Ascending aorta (tissue), 2 donors: ENCODE measurements at places on chromosomes 11 and 22.

DNA sequence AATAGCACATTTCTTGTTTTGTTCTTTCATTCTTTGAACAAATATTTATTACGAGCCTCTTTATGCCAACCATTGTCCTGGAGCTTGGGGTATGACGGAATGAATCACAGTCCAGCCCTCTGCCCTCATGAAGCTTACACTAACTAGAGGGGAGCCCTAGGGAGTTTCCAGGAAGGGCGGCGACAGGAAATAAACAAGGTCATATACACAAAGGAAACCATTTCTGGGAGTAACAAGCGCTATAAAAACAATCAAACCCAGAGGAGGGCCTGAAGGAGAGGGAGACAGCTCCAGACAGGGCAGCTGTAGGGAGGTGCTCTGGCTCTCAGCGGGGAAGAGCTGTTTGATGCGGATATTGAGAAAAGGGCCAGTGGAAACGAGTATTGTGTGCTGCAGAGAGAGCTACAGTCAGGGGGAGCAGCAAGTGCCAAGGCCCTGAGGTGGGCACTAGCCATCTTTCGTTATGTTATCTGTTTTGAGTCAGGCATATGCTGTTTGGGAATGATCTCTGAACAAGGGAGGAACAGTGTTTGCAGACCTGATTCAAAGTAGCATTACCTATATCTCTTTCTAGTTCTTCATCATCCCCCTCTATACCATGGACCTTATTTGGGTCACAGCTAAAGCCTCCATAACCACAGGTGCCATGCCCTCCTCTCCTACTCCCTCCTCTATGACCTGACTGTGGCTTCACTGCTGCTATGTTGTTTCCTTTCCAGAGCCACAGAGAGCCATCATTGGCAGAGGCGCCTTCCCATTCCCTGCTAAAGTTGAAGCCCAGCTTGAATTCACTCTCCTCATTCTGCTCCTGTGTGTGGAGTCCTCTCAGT lies 15.3 kb upstream of the ZBTB16 start:
- H3K4me1 ChIP-seq, result peaks cover 12% of the 10 kb centered on the region
- no peak overlapping the region for H3K4me3 ChIP-seq
- H3K27me3 ChIP-seq, result no peaks in the 10 kb centered on the region
- DNase-seq, result no peak
- H3K36me3 ChIP-seq, result no peaks in the 10 kb centered on the region

DNA sequence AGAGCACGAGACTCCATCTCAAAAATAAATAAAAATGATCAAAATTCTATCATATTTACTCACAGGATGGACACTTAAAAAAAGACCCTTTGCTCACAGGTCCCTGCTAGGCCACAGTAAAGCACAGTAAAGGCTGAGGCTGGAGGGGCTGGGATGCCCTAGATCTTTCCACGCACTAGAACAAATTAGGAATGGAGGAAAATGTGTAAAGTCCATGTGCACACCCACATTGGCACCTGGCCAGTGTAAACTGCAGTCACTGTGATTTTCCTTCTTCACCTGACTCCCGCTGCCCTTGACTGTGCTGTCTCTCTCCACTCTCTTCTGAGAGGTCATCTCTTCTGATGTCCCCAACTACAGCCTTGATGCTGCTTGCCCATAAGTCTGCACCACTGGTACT lies 195.5 kb downstream of the EFCAB6 start:
- H3K27me3 ChIP-seq, result no peaks in the 10 kb centered on the region
- no peak for DNase-seq
- no peak overlapping the region for H3K27ac ChIP-seq
- no peak overlapping the region for H3K4me3 ChIP-seq
- H3K36me3 ChIP-seq, result no peaks in the 10 kb centered on the region

DNA sequence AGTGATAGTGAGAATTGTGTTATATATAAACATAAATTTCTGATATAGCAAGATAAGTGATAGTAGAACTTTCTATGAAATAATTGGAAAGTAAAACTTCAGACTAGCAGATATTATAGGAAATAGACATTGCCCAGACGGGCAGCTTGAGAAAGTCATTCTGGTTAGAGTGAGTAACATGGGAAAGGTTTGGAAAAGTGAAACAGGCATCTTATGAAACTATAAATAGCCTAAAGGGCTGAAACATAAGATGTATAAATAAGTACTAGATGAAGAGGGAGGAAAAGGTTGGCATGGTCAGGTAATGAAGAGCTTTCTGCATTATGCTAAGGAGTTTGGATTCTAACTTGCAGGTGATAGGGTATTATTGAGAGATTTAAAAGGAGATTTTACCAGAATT lies 101.3 kb downstream of the DYNC2H1 start:
- no peak overlapping the region for H3K27ac ChIP-seq
- no peak for DNase-seq
- no peak overlapping the region for H3K4me3 ChIP-seq
- no peaks in the 10 kb centered on the region for H3K27me3 ChIP-seq
- H3K36me3 ChIP-seq, result peaks cover under 1% of the 10 kb centered on the region

DNA sequence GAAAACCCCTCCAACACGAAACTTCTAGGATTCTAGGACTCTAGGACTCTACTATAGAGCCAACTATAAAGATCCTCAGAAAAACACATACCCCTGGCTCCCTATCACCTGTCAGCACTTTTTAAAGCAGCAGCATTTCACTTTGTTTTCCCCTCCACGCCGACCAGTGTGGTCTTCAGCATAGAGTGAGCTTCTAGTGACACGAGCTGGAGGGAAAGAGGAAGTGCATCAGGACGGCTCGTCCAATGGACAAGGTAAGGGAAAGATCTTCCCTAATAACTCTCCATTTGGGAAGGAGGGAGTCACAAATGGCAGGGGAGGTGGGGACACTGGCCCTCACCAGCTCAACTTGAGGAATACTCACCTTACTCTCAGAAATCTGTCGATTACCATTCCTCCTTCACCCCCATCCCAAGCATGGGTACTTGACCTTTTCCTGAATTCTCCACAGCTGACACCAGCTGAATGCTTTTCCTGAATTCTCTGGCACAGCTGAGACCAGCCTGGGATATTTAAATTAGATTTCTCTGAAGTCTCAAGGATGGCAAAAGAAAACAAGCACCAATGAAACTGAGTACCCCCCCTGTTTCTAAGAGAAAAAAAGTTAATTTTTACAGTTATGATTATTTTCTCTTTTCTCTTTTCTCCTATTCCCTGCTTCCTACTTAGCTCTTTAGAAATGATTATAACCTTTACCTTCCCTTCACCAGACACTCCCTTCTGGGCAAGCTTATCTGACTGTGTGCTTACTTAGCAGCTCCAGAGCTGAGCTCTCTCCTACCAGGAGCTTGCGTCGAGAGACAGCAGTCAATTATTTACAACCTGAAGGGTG lies 33.3 kb upstream of the NNMT start:
- H3K36me3 ChIP-seq, result no peaks in the 10 kb centered on the region
- no peaks in the 10 kb centered on the region for H3K27me3 ChIP-seq
- peaks cover 14% of the 10 kb centered on the region for H3K4me1 ChIP-seq
- no peak overlapping the region for H3K27ac ChIP-seq

- DNase-seq, result no peak
- no peaks in the 10 kb centered on the region for H3K27me3 ChIP-seq
- no peaks in the 10 kb centered on the region for H3K36me3 ChIP-seq
- H3K4me1 ChIP-seq, result no peaks in the 10 kb centered on the region
Observed at GRCh38 chr22:20615533-20616450, 108.4 kb downstream of the MED15 start.

- no peaks in the 10 kb centered on the region for H3K27me3 ChIP-seq
- no peak overlapping the region for H3K27ac ChIP-seq
- no peak for DNase-seq
- H3K4me1 ChIP-seq, result no peaks in the 10 kb centered on the region
- no peak overlapping the region for H3K4me3 ChIP-seq
- peaks cover 100% of the 10 kb centered on the region for H3K36me3 ChIP-seq
Observed at GRCh38 chr22:19466848-19467752, 11.9 kb downstream of the UFD1 start.

DNA sequence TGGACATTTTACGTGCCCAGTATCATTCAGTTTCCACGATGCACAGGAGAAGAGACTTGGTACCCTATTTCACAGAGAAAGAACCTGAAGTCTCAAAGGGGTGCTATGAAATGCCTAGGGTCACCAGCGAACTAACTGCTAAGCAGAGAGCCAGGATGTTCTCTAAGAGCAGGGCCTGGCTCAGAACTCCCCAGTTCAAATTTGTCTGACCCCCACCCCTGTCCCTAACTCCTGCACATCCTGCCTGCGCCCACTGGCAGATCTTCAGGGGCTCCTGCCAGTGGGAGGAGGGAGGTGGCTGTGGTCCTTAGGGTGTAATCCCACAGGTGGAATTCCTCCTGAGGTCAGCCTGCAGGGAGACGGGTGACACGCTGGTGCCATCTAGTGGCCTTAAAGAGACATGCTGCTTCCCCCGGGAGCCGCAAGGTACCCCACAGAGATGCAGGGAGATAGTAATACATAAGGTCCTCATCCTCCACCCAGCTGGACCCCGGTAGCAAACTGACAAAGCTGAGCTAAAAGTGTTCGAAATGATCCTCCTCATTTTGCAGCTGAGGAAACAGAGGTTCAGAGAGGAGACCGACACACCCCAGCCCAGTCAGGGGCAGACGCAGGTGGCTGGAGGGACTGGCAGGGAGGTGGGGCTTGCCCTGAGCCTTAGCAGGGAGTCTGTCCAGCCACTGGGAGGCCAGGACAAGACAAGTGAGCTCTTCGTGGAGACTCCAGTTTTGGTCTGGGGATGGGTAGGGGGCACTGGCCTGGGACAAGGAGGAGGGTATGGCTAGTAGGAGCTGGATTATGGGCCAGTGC lies 34.1 kb downstream of the MB start:
- H3K4me3 ChIP-seq, result no peak overlapping the region
- no peaks in the 10 kb centered on the region for H3K36me3 ChIP-seq
- DNase-seq, result no peak
- H3K27me3 ChIP-seq, result no peaks in the 10 kb centered on the region

DNA sequence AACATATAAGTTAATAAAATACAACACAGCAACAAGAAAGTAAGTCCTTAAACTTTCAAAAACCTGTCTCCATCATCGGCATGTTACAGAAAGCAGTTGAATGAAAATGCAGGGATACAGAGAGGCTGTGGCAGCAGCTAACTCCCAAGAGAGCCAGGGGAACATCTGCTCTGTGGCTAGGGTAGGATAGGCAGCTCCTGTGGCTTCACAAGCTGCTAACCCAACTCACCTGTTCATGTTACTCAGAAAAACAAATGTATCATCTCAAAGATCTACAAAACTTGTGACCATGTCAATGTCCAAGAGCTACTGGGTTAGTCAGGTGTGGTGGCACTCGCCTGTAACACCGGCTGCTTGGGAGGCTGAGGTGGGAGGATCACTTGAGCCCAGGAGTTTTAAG lies 15.2 kb upstream of the PLAAT3 start:
- DNase-seq, result no peak
- no peaks in the 10 kb centered on the region for H3K27me3 ChIP-seq
- H3K4me3 ChIP-seq, result no peak overlapping the region
- no peaks in the 10 kb centered on the region for H3K4me1 ChIP-seq

GRCh38 chr11:96178049-96178886 lies 164.7 kb downstream of the MAML2 start:
- no peak for DNase-seq
- H3K36me3 ChIP-seq, result no peaks in the 10 kb centered on the region
- H3K27me3 ChIP-seq, result no peaks in the 10 kb centered on the region
- H3K4me1 ChIP-seq, result no peaks in the 10 kb centered on the region
- H3K4me3 ChIP-seq, result no peak overlapping the region

DNA sequence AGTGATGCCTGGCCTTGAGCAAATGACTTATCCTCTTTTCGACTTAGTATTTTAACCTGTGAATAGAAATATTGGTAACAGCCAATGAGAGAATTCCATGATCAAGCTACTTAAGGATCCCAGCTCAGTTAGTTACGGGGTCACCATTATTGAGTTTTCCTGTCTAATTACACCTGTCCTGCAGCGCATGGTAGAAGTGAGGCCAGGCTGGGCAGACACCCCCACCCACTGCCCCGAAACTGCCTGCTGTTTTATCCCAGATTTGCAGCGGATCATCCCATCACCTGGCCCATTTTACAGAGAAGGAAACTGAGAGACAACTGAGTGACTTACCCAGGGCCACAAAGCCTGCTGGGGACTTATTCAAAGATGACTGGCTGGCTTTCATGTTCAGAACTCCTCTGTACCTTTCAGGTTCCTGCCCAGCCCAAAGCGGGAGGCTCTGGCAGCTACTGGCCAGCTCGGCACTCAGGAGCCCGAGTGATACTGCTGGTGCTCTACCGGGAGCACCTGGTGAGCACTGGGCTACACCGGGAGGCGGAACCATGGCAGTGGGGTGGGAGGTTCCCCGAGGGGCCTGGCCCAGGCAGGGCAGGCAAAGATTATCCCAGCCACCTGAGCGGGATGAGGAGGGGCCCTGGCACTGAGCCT lies 1.4 kb downstream of the MUS81 start:
- no peaks in the 10 kb centered on the region for H3K27me3 ChIP-seq
- peaks cover 50% of the 10 kb centered on the region for H3K36me3 ChIP-seq
- DNase-seq, result no peak
- peaks cover 11% of the 10 kb centered on the region for H3K4me1 ChIP-seq

GRCh38 chr11:91222830-91223229 lies 1000.0 kb upstream of the CHORDC1 start:
- H3K4me1 ChIP-seq, result no peaks in the 10 kb centered on the region
- no peak overlapping the region for H3K27ac ChIP-seq
- H3K4me3 ChIP-seq, result no peak overlapping the region
- H3K27me3 ChIP-seq, result no peaks in the 10 kb centered on the region

- H3K36me3 ChIP-seq, result no peaks in the 10 kb centered on the region
- H3K27ac ChIP-seq, result no peak overlapping the region
- no peak overlapping the region for H3K4me3 ChIP-seq
- H3K27me3 ChIP-seq, result peaks cover 5% of the 10 kb centered on the region
- peaks cover 3% of the 10 kb centered on the region for H3K4me1 ChIP-seq
Observed at GRCh38 chr11:45107029-45107428, 39.4 kb upstream of the PRDM11 start.

GRCh38 chr11:114251815-114252337 lies 44.3 kb upstream of the NNMT start:
- DNase-seq, result no peak
- no peak overlapping the region for H3K4me3 ChIP-seq
- peaks cover 12% of the 10 kb centered on the region for H3K4me1 ChIP-seq
- H3K36me3 ChIP-seq, result peaks cover 90% of the 10 kb centered on the region
- no peaks in the 10 kb centered on the region for H3K27me3 ChIP-seq

- H3K4me3 ChIP-seq, result no peak overlapping the region
- H3K27me3 ChIP-seq, result no peaks in the 10 kb centered on the region
- H3K27ac ChIP-seq, result no peak overlapping the region
- no peaks in the 10 kb centered on the region for H3K36me3 ChIP-seq
Observed at GRCh38 chr11:35853971-35854370, 89.9 kb upstream of the LDLRAD3 start.

- peak; percentile 45 for DNase-seq
- H3K4me1 ChIP-seq, result no peaks in the 10 kb centered on the region
- H3K27ac ChIP-seq, result no peak overlapping the region
- no peaks in the 10 kb centered on the region for H3K36me3 ChIP-seq
- no peak overlapping the region for H3K4me3 ChIP-seq
Observed at GRCh38 chr11:3222941-3223915, 4.6 kb upstream of the MRGPRG start.

DNA sequence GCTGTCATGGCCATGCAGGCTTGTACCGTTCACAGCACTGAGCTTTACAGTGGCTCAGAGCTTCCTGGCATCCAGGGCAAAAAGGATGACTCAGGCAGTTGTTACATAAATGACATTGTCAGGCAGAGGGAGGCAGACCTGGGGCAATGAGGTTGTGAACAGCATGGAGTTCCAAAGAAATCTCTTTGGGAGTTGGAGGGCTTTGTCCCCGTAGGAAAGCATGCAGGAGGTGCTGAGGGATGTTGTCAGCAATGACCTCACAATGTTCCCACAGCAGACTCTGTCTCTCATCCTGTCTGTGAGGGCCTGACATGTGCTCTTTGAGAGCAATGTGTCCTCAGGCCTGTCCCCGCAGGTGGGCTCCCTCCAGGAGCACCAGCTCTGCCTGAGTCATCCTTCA lies 25.9 kb upstream of the PDE2A start:
- no peaks in the 10 kb centered on the region for H3K27me3 ChIP-seq
- peaks cover 73% of the 10 kb centered on the region for H3K36me3 ChIP-seq
- DNase-seq, result no peak
